Keratinocyte (primary cell): ENCODE measurements at places on chromosomes 4 and X.

GRCh38 chr4:78047366-78047765, 9.8 kb upstream of the FRAS1 start:
- H3K36me3 ChIP-seq, result no peaks in the 10 kb centered on the region
- no peak for DNase-seq
- no peaks in the 10 kb centered on the region for H3K4me1 ChIP-seq
- no peak overlapping the region for H3K27ac ChIP-seq
- H3K27me3 ChIP-seq, result no peaks in the 10 kb centered on the region

- no peak for DNase-seq
- no peaks in the 10 kb centered on the region for H3K4me1 ChIP-seq
- H3K27ac ChIP-seq, result no peak overlapping the region
- no peaks in the 10 kb centered on the region for H3K36me3 ChIP-seq
Observed at GRCh38 chr4:86099348-86099747, 260.5 kb downstream of the MAPK10 start.

DNA sequence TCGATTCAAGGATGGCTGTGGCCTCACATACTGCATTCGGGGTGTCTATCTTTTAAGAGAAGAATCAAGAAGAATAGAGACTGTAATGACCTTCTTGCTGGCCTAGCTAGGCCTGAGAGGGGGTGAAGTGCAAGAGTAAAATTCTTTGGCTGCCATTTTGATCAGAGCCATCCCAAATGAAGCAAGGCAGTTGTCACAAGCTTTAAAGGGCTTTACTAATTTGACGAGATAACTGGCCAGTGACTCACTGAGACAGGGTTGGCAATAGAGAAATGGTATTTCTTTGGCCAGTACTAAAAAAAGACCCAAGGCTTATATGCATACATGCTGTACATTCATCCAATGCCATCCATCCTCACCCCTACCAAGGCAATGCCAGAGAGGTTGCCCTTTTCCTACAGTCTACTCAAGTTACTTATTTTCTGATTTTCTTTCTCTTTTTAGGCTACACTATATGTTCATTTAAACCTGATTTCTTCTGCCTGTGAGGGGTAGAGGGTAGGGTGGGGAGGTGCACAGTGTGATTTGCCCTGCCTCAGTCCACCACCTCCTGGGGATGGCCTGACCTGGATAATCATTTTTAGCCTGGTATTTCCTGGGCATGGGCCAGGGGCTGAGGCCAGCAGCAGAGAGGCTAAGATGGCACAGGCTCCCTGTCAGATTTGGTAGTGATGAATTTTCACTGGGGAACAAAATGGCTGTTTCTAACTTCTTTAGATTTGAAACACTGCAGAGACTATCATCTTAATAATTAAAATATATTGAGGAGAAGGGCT, 32.2 kb downstream of the ATG4A start:
- DNase-seq, result no peak
- no peaks in the 10 kb centered on the region for H3K36me3 ChIP-seq
- H3K27me3 ChIP-seq, result no peaks in the 10 kb centered on the region
- peak overlapping the region; percentile 17 for H3K27ac ChIP-seq
- H3K4me3 ChIP-seq, result no peak overlapping the region

DNA sequence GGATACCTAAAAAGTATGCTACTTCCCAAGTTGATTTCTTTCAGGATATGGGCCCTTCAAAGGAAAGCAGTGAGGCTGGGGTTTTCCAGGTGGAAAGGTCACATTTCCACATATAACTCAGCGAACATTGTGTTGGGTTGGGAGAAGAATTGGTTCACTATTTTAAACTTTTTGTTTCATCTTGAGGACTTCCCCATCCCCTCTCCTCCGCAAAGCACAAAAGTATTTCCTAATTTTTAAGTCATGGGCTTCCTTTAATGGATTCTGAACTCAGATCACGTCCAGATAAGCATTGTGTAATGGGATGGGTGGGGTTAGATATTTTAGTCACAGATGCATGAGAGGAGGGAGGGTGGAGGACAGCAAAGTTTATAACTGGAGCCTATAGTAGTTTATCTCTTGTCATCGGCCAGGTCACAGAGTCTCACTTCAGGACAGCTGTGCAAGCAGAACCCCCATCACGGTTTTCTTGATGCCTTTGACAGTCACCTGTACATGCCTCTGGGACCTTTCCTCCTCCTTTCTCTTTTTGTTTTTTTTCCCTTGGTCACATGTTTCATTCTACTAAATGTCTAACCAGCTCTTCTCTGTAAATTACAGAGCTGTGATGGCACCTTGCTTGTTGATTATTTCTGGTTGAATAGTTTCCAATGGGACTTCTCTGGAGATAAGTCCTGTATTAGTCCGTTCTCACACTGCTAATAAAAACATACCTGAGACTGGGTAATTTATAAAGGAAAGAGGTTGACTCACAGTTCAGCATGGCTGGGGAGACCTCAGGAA, 115.4 kb downstream of the PTTG2 start:
- peaks cover 20% of the 10 kb centered on the region for H3K4me1 ChIP-seq
- H3K36me3 ChIP-seq, result no peaks in the 10 kb centered on the region
- H3K27me3 ChIP-seq, result no peaks in the 10 kb centered on the region
- no peak overlapping the region for H3K4me3 ChIP-seq
- H3K27ac ChIP-seq, result peak overlapping the region; percentile 38
- no peak for DNase-seq

DNA sequence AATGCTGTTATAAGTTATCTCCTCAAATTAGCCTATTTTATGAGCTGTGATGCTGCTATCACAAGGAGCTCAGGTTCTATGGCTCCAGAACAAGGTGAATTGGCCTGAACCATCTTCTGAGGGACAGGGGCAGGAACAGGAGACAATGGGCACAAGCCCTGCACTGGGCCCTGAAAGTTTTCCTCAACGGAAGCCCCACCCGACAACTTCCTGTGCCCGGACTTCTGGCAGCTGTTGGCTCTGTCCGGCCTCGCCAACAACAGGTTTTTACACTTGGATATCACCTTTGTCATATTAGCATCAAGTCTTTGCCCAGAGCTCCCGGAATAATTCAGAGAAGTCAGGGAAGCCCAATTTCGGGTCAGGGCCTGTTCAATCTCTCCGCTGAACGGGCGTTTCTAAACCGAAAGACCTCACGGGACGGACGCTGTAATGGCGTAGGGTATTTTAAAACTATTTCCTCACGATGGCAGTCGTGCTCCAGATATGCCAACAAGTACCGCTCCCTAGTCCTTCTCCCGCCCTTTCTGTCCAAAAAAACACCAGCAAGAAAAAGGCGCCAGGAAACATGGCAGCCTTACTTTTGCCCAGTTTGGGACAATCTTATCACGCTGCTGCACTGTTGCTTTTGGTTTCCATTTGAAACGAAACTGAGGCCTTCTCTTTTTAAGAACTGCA, 201.0 kb upstream of the STK26 start:
- H3K27me3 ChIP-seq, result no peaks in the 10 kb centered on the region
- DNase-seq, result no peak
- H3K4me1 ChIP-seq, result peaks cover 3% of the 10 kb centered on the region
- peak overlapping the region; percentile 61 for H3K4me3 ChIP-seq
- H3K27ac ChIP-seq, result peak overlapping the region; percentile 71

DNA sequence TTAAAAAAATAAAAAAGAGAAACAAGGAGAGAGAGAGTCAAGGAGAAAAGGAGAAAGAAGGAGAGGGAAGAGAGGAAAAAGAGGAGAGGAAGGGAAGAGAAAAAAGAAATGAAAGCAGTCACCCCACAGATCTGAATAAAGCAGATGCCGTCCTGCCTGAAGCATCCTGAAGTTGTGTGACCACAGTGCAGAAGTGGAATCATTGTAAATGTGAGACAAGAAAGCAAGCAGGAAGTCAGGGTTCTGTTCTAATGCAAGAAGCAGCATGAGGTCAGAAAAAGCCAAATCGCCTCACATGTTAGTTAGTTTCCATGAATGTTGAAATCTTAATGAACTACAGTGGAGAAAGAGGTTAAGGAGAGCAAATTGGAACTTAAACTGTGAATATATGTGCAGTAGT, 692.5 kb downstream of the CENPC start:
- DNase-seq, result no peak
- H3K4me3 ChIP-seq, result no peak overlapping the region
- no peaks in the 10 kb centered on the region for H3K4me1 ChIP-seq
- H3K36me3 ChIP-seq, result no peaks in the 10 kb centered on the region
- no peak overlapping the region for H3K27ac ChIP-seq
- no peaks in the 10 kb centered on the region for H3K27me3 ChIP-seq
